Hepatocyte (in vitro differentiated cells): ENCODE measurements at places on chromosomes 12 and 14.

DNA sequence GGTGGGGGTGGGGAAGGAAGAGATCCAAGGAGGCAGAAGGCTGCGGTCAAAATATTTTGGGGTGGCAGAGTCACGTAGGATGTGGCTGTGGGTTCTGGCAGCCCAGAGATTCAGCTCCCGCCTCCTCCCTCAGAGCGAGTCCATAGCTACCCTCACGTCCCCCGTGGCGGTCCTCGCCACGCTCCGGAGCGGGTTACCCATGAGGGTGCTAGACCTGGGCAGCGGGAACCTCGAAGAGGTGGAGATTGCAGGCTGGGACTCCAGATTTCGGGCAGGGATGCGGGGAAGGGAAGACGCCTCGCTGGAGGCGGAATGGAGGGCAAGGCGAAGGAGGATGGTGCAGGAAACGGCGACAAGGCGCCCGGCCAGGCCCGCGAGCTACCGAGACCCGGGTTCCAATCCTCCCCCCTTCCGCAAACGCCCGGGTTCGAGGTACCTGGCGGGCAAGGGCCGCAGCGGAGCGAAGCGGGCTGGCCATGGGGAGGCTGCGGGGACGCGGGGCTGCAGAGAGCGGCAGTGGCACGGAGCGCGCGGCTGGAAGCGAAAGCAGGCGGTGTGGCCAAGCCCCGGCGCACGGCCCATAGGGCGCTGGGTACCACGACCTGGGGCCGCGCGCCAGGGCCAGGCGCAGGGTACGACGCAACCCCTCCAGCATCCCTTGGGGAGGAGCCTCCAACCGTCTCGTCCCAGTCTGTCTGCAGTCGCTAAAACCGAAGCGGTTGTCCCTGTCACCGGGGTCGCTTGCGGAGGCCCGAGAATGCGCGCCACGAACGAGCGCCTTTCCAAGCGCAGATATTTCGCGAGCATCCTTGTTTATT is 46.2 kb downstream of the BCAT1 start:
- peak; percentile 28 for DNase-seq

- DNase-seq = peak; percentile 57
Measured at GRCh38 chr12:120538281-120539156, 4.4 kb downstream of the RNF10 start.

DNA sequence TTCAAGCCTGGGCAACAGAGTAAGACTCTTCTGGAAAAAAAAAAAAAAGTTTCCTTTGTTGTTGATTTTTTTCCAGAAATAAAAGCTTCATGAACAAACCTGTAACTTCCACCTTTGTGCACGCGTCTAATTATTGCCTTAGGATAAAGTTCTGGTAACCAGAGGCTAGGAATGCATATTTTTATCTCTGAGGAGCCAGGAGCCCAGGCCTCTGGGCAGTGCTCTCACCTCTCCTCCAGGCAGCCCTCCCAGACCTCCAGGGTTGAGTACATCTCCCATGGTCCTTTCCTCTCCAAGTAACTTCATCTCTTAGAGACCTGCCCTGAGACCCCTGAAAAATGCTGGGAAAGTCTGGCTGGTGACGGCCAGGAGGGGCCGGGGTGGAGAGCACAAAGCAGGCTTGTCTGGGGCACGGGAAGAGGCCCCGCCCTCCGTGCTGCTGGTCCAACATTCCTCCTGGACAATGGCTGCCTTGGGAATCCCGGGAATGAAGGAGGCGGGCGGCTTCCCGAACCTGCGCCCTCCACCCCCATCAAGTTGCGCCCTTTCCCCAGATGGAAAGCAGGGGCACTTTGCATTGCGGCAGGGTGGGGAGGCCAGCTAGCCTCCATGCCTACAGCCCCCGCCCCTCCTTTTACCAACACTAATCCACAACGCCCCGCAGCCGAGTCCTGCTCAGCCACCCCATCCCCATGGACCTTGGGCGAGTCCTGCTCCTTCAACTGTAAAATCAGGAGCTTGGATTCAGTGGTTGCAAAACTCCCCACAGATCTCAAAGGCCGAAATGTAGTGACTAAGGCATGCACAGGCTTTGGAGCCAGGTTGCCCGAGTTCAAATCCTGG is 7.3 kb upstream of the FIGNL2 start:
- peak; percentile 64 for DNase-seq

DNA sequence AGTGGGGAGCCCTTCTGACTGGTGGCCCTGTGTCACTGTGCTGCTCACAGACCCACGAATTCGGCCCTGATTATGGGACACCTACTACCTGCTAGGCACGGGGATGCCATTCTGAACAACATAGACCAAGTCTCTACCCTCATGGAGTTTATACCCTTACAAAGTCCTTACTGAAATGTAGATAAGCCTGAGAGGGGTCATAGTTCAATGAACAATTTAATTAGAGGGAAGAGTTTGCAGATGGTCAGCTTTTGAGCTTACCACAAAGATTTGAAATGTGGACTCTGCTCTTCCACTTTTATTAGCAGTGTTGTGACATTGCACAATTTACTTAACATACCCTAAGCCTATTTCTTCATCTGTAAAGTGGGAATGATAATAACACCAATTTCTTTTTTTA is 161.1 kb downstream of the MYRFL start:
- DNase-seq = no peak
